ENCODE measurements at places on chromosomes 6 and 20.
A peak's percentile ranks its signal among the peaks of the same experiment; 100 is the strongest.

- DNase-seq = no peak
These were observed 40.6 kb upstream of the JAG1 start for GRCh38 chr20:10714236-10714975.

DNA sequence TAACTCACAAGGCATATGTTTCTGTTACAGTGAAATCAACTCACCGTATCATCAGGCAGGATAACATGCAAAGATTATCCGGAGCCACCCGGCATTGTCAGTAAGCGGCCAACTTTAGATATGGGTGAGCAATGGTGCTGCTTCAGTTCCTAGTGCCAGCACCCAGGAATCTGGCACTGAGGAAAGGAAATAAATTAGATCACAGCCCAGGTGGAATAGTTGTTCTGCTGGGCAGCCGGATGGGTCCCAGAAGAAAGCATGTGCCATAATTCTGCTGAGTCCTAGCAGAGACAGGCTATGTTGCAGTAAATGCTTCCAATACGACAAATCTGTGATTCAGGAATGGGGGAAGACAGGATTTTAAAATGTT, 183.6 kb upstream of the SPTLC3 start:
- DNase-seq = no peak

GRCh38 chr6:152096863-152097496, 289.5 kb downstream of the ESR1 start:
- no peak for DNase-seq

DNA sequence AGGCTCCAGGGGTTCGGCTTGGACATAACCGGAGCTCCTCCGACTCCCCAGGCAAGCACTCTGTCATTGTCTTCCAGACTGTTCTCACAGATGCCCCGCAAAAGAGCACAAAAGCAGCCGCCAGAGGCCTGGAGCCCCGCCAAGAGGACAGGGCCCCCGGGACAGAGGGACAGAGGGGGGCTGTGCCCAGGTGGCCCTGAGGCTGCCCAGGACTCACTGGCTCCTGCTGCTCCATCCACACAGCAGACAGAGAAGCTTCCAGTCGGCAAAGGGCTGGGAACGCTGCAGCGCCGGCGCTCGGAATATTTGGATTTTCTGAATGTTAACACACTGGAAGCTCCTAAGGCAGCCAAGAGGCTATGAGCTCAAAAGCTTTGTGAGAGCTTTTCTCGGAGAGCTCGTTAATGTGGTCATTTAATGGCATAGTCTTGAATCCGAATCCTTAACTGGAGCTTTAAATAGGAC, 68.0 kb upstream of the QKI start:
- DNase-seq = no peak

- no peak for DNase-seq
These were observed 10.3 kb downstream of the MKKS start for GRCh38 chr20:10423735-10424134.

DNA sequence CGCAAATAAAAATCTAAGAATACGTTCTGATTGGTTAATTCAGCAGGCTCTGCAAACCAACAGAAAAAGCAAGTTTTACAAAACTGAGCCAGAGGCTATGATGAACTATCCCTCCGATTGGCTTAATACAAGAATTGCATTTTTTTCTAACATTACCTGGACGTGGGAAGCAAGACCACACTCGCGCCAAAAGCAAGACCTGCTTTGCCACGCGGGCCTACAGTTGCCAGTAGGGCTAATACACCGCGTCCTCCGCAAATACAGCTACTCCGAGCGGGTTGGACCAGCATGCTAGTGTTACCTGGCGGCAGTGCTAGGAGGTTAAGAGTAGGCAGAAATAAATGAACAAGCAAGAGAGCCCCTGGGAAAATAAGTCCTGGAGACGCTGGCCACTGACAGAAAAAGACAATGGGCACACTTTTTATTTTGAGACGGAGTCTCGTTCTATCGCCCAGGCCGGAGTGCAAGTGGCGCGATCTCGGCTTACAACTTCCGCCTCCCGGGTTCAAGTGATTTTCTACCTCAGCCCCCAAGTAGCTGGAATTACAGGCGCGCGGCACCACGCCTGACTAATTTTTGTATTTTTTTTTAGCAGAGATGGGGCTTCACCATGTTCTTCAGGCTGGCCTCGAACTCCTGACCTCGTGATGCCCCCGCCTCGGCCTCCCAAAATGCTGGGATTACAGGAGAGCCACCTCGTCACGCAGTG, 131.9 kb upstream of the BTN3A2 start:
- DNase-seq = no peak

- DNase-seq = no peak
These were observed 30.8 kb upstream of the APMAP start for GRCh38 chr20:25023356-25023755.

- DNase-seq = no peak
These were observed 20.5 kb downstream of the BCAS4 start for GRCh38 chr20:50815162-50815989.

GRCh38 chr6:43144879-43145278, 26.2 kb upstream of the SRF start:
- peak; percentile 18 for DNase-seq

DNA sequence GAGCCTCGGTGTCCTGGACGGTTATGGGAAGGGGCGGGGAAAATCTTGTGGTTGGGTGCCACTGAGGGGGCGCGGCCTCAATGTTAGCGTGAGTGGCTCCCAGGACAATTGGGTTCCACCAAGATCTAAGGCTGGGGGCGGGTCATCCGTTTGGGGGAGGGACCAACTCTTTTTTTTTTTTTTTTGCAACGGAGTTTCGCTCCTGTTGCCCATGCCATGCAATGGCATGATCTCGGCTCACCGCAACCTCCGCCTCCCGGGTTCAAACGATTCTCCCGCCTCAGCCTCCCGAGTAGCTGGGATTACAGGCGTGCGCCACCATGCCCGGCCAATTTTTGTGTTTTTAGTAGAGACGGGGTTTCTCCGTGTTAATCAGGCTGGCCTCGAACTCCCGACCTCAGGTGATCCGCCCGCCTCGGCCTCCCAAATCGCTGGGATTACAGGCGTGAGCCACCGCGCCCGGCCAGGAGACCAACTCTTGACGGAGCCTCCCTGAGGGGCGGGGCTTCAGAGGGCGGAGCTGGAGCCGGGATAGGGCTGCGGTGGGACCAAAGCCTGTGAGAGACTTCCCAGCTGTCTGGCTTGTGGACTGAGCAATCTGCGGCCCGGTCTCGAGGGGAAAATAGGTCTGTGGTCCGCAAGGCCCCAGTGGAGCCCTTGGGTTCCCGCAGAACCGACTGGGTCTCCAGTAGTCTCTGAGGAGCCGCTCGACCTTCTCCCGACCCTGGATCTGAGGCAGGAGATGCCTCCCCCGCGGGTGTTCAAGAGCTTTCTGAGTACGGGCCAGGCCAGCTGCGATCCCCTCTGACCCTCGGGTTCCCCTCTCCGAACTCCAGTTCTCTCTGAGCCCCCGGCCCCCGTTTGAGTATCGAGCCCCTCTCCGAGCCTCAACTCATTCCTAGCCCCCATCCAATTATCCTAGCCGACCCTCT, 1.1 kb downstream of the SPAG4 start:
- DNase-seq = peak; percentile 73

Data from GM13976 (cell line).